ENCODE measurements at places on chromosomes 4 and X. TPM values are rescaled to one million over a fixed set of nuclear protein-coding genes. Genes with fewer than 3 reads are reported as not detected.

DNA sequence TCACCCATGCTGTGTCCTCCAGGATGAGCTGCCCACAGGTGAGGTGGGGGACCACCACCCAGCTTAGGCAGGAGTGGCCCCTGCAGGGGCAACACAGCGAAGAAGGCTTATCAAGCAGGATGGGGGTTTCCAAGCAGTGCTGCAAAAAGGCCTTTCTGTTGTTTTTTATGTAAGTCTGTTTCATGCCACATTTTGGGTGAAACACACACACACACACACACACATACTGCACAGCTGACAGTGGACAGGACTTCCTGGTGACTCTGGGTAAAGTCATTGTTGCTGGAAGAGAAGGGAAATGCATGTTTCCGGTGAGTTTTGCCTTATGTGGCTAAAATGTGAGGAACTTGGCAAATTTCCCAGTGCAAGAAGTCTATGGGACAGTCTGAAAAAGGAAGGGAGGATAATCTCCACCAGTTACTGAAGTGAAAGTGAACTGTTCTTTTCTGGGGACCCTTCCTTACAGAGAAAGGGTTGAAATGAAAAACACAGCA is 119.2 kb downstream of the IRF2 start:
- peak; percentile 93 for DNase-seq

DNA sequence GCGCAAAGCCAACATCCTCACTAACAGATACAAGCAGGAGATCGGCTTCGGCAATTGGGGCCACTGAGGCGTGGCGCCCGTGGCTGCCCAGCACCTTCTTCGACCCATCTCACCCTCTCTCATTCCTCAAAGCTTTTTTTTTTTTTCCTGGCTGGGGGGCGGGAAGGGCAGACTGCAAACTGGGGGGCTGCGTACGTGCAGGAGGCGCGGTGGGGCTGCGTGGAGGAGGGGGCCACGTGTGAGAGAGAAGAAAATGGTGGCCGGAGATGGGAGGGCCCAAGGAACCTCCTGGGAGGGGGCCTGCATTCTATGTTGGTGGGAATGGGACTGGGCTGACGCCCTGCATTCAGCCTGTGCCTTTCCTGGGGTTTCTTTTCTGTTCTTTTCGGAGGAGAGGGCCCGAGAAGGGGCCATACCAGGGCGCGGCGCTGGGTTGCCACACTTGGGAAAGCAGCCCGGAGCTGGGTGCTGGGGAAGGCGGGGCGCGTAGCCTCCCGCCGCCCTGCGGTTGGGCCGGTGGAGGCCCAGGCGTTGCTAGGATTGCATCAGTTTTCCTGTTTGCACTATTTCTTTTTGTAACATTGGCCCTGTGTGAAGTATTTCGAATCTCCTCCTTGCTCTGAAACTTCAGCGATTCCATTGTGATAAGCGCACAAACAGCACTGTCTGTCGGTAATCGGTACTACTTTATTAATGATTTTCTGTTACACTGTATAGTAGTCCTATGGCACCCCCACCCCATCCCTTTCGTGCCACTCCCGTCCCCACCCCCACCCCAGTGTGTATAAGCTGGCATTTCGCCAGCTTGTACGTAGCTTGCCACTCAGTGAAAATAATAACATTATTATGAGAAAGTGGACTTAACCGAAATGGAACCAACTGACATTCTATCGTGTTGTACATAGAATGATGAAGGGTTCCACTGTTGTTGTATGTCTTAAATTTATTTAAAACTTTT is 4.5 kb downstream of the MID1IP1 start:
- peak; percentile 75 for DNase-seq

DNA sequence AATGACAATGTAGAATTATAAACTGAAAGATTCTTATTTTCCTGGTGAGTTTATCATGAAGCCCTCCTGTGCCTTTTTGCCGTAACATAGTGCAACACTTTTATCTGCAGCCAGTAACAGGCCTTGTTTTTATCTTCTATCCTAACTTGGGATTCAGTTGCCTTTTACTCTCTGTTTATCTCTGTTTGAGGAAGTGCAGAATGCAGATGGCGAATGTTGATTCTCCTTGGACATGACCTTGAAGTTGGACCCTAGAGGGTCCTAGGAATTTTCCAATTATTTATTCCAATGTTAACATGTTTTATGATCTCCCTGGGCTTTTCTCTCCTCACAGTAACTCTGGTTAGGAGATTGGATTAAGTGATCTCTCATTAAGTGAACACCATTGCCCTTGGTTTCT is 165.0 kb downstream of the FMR1NB start:
- DNase-seq = no peak

DNA sequence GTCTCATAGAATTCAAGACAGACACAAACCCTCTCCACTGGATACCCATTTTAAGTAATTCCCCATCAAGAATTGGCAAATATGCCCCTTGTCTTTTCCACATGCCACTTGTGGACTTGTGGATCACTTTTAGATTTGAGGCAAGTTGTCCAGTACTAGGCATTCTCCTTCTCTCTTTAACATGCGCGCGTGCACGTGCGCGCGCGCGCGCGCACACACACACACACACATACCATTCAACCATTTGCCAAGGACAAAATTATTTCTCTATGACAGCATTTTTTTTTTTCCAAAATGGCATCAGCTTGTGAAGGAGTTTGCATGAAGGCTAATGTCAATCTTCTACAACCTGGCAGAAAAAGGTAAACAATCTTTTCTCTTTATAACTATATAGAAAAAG is 1325.7 kb upstream of the IGFBP7 start:
- no peak for DNase-seq

DNA sequence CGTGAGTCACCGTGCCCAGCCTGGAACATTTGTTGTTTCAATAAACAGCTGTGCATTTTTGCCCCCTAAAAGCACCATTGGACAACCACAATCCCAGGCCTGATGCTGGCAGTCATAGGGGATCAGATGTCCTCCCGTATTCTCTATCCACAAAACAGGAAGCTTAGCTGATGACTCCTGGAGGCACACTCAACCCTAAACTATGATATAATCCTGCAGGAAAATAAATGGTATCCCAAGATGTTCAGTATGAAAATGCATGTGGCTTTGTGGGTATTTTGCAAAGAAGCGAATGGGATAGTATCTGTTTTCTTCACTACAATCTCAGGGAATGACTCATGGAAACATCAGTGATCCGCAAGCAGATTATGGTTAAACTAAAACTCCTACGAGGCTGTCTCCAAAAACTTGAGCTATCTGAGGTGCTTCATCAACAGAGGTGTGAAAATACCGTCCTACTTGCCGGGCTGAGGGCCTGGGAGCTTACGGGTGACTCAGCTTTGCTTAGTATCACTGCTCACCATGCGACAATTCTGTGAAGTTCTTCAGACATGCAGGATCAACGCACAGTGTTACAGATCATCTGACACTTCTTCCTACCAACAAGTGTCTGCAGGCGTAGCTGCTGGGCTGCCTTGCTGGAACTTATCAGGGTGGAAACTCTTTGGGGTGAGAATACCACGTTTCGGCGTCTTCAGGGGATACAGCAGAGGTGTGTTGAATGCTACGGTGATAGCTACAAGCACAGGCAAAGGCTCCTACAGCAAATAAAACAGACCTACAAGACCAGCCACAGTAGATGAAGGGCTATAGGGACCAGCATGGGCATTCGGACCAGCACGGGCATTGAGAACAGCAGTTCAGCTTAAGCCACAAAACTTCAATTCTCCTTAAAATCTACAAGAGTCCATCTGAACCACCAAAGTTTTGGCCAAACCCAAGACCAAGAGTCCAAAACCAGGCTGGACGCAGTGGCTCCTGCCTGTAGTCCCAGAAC is 148.5 kb downstream of the DHRSX start:
- DNase-seq = peak; percentile 99

DNA sequence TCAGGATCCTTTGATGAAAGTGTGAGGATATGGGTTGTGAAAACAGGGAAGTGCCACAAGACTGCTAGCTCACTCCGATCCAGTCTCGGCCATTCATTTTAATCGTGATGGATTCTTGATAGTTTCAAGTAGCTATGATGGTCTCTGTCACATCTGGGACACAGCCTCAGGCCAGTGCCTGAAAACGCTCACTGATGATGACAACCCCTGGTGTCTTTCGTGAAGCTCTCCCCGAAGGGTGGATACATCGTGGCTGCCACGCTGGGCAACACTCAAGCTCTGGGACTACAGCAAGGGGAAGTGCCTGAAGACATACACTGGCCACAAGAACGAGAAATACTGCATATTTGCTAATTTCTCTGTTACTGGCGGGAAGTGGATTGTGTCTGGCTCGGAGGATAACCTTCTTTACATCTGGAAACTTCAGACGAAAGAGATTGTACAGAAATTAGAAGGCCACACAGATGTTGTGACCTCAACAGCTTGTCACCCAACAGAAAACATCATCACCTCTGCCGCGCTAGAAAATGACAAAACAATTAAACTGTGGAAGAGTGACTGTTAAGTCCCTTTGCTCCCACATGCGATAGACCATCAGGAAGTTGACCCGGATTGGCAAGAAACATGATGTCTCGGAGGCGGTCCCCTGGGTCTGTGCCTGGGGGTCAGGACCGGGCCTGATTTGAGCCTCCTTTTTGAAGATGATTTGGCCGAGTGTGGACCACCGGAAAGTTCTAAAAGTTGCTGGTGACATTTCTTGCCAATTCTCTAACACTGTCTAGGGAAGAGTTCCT is 22.2 kb downstream of the LIAS start:
- no peak for DNase-seq

Gene ADH7
- not detected for total RNA-seq

- no peak for DNase-seq
These were observed 104.5 kb downstream of the SHISA3 start for GRCh38 chr4:42501624-42502401.

Gene BCAP31
- total RNA-seq = 244 TPM

Gene CSN2
- not detected for total RNA-seq

- DNase-seq = no peak
These were observed 53.7 kb downstream of the GLRA3 start for GRCh38 chr4:174775366-174775765.

Gene RPS6KA6
- 6.8 TPM for total RNA-seq

GRCh38 chr4:20456407-20456806 is 204.7 kb downstream of the SLIT2 start:
- DNase-seq = peak; percentile 20

GRCh38 chr4:55439023-55439422 is 43.3 kb downstream of the TMEM165 start:
- no peak for DNase-seq

DNA sequence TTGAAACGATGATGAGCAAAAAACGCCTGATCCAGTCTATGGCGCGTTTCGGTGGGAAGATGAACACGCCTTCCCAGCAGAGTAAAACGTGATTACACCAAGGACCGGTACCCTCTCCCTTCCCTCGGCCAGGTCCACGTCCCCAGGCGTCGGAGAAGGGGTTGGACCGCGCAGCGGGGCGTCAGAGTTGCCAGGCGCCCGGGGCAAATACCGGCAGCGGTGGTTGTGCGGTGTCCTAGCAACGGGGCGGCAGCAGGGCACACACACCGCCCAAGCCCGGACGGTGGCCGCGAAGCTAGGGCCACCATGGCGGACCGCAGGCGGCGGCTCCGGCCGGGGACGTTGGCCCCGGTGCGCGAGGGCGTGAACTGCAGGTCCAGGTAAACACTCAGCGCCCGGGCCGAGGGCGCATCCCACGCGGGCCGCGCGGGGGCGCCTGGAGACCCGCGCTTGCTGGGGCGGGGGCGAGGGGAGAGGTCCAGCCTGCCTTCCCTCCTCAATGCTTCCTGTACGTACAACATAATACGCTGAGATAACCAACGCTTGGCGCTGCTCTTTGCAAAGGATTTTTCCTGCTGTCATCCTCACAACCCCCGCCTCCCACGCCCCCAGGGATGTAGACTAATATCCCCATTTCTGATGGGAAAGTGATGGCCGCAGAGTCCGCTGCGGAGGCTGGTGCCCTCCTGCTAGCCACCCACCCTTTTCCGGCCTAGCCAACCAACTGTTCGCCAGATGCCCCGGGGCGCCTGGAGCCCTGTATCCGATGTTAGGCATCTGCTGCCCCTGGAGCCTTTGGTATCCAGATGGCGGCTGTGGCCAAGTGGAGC is at the start of gene FAM47E:
FAM47E (plus strand) TSS at position 281 of the 830 bp plus-strand sequence; CDS start at position 307, 26 bp downstream.
- DNase-seq = peak; percentile 6

- DNase-seq = no peak
These were observed 590 bp downstream of the GABRA2 start for GRCh38 chr4:46389301-46389775.

Gene HMGB2
- total RNA-seq = 49.3 TPM

Gene PABPC1L2B
- not detected for total RNA-seq

Gene GAGE12E
- total RNA-seq = not detected

DNA sequence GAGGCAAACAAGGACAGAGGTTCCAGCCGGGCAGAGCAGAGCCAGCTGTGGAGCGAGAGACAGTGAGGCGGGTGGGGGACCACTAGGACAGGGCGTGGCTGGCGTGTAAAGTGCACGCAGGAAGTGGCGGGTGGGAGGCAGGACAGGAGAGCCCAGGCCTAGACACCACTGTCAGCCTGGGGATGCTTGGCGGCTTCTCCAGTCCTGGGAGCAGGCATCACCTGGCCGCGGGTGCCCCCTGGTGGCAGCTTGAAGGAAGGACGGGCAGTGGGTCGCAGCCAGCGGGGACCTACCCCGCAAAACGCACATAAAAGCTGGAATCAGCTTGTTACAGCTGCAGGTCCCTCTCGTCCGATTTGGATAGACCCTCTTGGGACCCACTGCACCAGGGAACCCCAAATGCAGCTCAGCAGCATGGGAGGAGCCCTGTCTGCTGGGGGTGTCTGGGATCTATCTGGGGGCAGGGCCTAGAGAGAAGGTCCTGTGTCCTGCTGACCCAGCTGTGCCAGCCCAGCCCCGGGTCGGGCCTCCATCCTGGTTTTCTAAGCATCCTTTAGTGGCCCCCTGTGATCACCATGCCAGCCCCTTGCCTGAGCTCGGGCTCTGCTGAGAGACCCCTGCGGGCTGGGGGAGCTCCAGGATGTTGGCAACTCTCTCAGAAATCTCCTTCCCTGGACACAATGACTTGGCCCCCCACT is 57.7 kb downstream of the WFS1 start:
- peak; percentile 55 for DNase-seq

Gene CRMP1
- 4.4 TPM for total RNA-seq

DNA sequence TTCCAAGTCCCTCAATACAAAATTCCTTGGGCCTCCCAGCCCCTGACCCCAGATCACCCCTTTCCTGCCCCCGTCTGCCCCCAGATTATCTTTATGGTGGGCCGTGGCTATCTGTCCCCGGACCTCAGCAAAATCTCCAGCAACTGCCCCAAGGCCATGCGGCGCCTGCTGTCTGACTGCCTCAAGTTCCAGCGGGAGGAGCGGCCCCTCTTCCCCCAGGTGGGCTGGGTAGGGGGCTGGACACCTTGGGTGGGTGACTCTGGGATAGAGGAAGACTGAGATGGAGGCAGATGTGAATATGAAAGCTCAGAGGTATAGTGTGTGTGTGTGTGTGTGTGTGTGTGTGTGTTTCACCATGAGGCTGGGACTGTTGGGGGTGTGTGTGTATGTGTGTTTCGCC is 9.8 kb downstream of the ARAF start:
- no peak for DNase-seq

- peak; percentile 7 for DNase-seq
These were observed 279.8 kb downstream of the UNC5C start for GRCh38 chr4:95268819-95269565.

DNA sequence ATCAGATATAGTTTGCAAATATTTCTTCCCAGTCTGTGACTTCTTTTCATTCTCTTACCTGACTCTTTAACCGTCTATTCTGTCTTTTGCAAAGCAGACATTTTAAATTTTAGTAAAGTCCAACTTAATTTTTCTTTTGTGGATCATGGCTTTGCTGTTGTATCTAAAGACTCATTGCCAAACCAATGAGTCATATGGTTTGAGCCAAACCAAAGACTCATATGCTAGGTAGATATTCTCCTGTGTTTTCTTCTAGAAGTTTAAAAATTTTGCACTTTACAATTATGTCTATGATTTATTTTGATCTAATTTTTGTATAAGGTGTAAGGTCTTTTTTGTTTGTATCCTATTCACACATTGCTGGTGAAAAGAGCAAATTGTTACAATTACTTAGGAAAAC is 446.8 kb downstream of the ANKRD50 start:
- peak; percentile 62 for DNase-seq

GRCh38 chr4:183098019-183098722 is 886 bp upstream of the WWC2 start:
- DNase-seq = peak; percentile 50

Measured in IMR-90 (cell line).